ENCODE measurements at places on chromosomes 11 and 22.

- DNase-seq: no peak
These were observed 1.0 kb upstream of the ELF5 start for GRCh38 chr11:34514597-34514996.

GRCh38 chr11:70048279-70049024 is 29.7 kb upstream of the ANO1 start:
- DNase-seq: no peak

DNA sequence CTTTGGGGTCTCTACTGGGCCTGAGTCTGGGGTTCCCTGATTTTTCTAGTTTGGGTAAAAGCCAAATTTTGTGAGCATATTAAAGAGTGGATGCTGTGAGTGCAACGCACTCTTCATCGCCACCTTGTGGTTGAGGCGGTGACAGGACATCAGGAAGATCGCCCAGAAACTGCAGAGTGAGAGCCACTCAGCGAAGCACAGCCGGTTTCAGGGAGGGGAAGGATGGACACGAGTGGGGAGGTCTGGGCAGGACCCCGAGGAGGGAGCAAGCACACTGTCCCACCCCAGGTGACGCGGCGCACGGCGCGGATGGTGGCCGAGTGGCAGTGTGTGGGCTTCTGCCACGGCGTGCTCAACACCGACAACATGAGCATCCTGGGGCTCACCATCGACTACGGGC is 9.1 kb downstream of the SELENOO start:
- no peak for DNase-seq

- no peak for DNase-seq
These were observed 214.5 kb downstream of the BARX2 start for GRCh38 chr11:129590030-129590752.

DNA sequence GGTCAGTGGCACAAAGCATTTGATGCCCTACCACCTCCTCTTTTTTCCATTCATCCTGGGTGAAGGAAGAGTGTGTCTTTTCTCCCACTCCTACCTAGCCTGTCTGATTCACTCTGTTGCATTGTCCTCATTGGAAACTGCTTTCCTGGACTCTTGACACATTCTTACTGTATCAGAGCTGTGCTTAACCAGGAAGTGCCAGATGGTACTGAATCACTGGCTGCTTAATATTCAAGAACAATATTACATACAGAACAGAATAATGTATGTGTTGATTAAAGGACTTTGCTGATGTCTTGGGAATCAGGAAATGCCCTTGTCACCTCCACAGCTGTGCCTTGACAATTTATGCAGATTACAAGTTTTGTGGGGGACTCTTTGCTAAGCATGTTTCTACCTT is 44.4 kb downstream of the SVIP start:
- DNase-seq: no peak

- no peak for DNase-seq
These were observed 99.2 kb upstream of the DBX1 start for GRCh38 chr11:20259506-20259905.

DNA sequence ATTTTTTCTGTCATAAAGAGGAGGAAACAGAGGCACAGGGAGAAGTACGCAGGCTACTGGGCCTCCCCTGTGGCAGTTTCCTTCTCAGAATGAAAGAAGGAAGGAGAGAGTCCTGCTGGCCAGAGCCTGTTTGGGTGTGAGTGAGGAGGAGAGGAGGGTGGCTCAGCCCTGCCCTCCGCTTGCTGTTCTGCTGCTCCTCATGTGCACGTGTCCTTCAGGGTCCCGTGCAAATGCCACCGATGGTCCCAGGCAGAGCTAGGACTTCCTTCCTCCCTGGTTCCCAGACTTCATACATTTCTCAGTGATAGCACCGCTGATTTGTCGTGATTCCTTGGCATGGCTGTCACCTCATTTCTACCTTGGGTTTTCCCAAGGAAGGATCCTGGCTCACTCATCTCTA is 88.7 kb downstream of the PKNOX2 start:
- no peak for DNase-seq

GRCh38 chr11:10004526-10005113 is 289.4 kb downstream of the SBF2 start:
- no peak for DNase-seq
